ENCODE measurements at places on chromosomes 12 and 14.

DNA sequence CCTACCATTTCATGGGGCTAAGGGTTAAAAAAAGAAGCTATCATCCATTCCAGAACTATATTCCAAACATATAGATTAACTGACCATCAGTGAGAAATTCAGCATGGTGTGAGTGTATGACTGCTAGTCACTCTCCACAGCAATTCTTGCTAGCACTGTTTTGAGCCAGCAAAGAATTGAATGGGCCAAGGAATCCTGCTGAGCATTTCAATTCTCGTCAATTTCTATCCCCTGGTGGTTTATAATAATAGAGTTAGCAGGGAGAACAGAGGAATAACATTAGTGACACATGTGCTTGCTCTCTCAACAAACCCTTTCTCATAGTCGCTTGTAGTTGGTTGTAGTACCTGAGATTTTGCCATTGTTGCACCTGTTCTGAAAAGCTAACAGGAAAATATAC, 7.2 kb downstream of the MBIP start:
- DNase-seq, result no peak

- no peak for DNase-seq
Measured at GRCh38 chr12:1474574-1475153, 119.7 kb downstream of the FBXL14 start.

DNA sequence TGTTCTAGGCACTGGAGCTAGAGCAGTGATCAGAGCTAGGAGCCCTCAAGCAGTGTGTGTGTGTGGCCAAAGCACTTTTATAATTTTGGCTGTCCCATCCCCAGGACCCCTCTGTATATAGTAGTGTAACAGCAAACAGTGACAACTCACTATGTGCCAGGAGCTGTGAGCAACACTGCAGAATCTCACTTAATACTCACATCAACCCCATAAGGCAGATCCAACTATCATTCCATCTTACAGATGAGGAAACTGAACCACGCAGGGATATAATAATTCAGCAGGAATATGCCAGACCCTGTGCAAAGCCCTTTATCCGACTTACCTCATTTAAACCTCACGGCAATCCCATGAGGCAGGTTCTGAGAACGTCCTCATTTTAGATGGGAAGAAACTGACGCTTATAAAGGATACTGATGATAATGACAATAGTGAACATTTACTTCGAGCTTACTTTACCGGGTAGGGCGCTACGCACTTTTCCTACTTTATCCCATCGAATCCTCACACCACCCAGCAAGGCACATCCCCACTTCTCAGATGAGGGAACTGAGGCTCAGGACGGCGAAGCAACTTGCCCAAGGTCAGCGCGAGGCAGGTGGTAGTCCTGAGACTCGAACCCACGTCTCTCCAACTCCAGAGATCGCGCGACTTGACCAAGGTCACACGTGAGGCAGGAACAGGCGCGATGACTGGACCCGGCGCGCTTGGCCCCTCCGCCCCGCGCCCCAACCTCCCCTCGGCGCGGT, 687 bp downstream of the RAB35 start:
- peak; percentile 52 for DNase-seq

- DNase-seq, result no peak
Measured at GRCh38 chr12:46693034-46693433, 132.8 kb downstream of the SLC38A4 start.

GRCh38 chr14:50086321-50086711, 30.1 kb downstream of the VCPKMT start:
- no peak for DNase-seq

DNA sequence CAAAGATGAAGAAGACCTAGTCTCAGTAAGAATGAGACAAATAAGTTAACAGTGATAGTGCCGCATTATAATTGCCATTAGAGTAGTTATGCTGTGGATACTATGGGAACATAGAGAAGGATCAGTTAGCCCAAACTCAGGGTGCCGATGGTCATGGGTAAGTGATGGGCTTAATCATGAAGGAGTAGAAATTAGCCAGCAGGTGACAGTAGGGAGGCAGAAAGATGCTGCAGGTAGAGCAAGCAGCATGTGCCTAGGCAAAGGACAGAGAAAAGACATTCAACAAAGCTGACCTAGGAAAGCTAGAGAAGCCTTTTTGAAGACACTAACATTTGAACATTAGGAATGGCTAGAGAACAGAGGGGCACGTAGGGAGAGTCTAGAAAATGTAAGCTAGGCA, 30.6 kb upstream of the PTPRQ start:
- no peak for DNase-seq

- no peak for DNase-seq
Measured at GRCh38 chr14:94601884-94602391, 10.3 kb upstream of the SERPINA3 start.

Data from stimulated activated naive CD8-positive, alpha-beta T cell treated with anti-CD3 and anti-CD28 coated beads, Interleukin-15, Interleukin-2, amounts not matched to agents 100 U/mL and 50 U/mL, for 24 hours (primary cell).